ENCODE measurements at places on chromosomes 2 and 18.

GRCh38 chr2:190182071-190182524 lies 119.6 kb upstream of the MSTN start:
- DNase-seq, result no peak

- DNase-seq, result no peak
Observed at GRCh38 chr2:208827549-208828221, 421.1 kb downstream of the PTH2R start.

DNA sequence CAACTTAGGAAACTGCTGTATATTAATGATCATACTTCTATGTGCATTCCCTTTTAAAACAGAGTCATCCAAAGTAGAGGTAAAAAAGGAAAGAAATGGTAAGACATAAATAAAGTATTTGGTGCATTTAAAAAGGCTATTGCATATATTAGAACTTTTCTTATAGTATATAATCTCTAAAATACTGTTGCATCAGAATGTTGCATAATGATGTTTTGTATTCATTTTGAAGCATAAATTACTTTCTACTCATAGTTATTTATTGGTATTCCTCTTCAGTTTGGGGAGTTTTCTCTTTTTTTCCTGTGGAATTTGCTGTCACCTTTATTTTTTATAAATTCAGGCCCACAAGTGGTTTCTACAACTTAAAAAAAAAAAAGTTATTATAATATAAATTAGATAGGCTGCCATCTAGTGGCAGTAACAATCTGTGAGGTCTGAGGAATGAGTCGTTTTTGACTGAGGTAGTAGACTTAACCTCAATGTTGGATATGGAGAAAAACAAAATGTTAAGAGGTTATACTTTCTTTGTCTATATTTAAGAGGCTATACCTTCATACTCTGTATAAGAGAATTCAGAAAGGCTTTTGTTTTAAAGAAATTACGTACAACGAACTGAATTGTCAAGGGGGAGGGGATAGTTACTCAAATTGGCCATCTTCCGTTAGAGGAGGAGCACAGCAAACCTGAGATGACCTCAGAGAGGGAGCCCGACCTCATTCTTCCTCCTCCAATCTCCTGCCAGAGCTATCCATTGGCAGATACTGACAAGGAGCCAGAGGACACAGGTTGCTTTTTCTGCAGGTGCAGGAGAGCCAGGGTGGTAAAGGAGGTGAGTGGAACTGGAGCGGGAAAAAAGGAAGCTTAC lies 23.8 kb downstream of the ANKAR start:
- no peak for DNase-seq

GRCh38 chr2:19225931-19226330 lies 132.5 kb downstream of the OSR1 start:
- no peak for DNase-seq

DNA sequence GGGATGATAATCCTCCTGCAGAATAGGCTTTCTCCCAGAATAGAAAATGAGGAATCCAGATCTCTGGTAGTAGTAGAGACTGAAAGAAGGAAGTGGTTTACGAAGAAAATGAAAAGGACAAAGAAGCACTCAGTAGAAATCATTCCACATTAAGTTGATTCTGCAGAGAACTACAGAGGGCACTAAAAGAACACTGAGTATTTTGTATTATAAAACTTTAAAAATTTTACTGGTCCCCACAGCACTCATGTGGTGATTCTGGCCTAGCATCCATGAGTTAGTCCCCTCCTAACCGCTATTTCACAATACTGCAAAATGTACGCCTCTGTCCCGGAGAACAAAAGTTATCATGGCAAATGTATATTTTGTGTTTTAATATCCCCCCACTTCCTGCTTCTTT lies 42.9 kb upstream of the SLC35F5 start:
- DNase-seq, result no peak
